ENCODE measurements at places on chromosomes 3 and 15. TPM values are rescaled to one million over a fixed set of nuclear protein-coding genes. Genes with fewer than 3 reads are reported as not detected.

The ADGRG7 gene
- total RNA-seq = not detected

GRCh38 chr3:58620421-58620820 is 43.2 kb upstream of the FAM107A start:
- no peak for DNase-seq

- no peak for DNase-seq
These were observed 20.9 kb downstream of the ASB7 start for GRCh38 chr15:100623301-100623700.

DNA sequence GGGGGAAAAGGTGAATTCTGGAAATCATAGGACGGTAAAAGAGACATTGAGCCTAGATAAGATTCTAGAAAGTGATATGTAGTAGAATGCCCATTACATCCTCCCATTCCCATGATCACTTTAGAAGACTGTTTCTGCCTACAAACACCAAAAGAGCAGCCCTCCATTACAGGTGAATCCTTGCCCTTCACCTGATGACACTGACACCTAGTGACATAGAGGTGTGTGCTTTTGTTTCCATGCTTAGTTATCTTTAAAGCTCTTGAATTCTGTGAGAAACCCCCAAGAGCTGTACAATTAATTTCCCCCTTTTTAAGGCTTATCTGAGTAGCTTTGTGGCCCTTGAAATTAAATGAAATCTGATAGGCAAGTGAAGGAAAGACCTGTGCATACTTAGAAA is 8.3 kb upstream of the BBX start:
- DNase-seq = no peak

DNA sequence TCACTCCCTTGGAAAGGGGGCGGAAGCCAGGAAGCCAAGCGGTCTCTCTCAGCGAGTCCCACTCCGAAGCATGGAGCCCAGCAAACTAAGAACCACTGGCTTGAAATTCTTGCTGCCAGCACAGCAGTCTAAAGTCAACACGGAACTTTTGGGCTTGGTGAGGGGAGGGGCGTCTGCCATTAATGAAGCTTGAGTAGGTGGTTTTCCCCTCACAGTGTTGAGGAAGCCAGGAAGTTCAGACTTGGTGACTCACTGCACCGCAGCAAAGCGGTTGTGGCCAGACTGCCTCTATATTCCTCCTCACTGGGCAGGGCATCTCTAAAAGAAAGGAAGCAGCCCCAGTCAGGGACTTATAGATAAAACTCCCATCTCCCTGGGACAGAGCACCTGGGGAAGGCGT is 665.4 kb upstream of the CBLB start:
- peak; percentile 40 for DNase-seq

DNA sequence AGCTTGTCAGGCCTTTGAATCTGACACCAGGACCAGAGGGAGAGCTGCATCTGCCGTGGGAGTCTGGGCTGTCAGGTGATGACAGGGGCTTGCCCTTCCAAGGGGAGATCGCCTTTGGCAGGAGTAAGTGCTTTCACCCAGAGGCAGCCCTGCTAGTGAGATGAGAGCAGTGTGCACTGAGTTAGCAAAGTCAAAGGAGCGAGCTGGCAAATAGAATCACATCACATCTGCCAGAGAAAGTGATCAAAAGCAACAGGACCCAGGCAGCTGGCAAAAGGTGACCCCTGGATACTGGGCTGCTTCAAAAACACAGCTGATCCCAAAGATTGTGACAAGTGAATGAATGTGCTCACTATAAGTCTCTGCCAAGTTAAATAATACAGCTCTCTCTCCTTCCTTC is 36.1 kb upstream of the PYDC2 start:
- DNase-seq = no peak

DNA sequence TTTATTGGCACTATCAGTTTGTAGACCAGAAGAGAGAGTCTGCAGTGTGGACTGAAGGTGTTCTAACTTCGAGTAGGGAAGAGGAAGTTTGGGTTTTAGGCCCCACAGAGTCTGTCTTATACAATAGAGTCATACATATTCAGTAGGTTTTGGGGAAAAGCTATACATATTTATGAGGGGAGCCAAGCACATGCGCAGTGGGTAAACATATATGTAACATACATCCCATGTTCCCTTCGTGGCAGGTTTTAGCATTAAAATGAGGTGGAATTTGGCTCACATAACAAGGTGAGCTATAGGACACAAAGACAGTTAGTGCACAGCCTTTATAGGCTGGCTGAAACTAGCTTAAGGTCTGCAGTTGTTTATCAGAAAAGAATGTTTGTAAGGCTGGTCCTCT is 4.9 kb downstream of the GALK2 start:
- DNase-seq = no peak

- no peak for DNase-seq
These were observed 39.9 kb upstream of the TBL1XR1 start for GRCh38 chr3:177237206-177237605.
